ENCODE measurements at places on chromosomes 16 and 17. TPM values are rescaled to one million over a fixed set of nuclear protein-coding genes. Genes with fewer than 3 reads are reported as not detected.

DNA sequence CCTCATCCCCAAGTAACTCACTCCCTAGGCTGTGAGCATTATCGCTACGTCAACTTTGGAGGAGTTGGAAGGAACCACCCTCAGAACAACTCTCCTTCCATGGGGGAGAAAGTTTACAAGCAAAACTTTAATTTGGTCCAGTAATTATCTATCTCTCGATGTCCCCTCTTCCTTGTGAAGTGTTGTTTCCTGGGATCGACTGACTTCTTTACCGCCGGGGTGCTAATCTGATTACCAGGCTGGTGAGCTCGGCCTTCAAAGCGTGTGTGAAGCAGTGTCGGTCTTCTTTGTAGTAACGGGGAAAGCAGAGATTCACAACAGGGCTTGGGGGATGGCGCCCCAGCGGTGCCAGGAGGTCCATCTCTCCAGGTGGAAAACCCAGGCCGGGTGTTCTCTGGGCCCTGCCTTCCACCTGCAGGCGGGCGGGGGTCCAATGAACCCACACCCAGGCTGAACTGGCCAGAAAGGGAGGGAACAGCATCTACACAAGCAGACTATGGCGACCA lies 14.5 kb upstream of the FOXF1 start:
- DNase-seq, result no peak

Gene KRTAP17-1
- not detected for total RNA-seq

Gene MT3
- total RNA-seq, result not detected

Gene OR4D1
- total RNA-seq, result 0.81 TPM

Gene ARHGAP44
- total RNA-seq, result 0.27 TPM

Gene ACLY
- total RNA-seq, result 83.7 TPM

Gene UBALD1
- 30.4 TPM for total RNA-seq

Gene FOXJ1
- total RNA-seq, result 4.6 TPM

Gene CSH1
- total RNA-seq, result not detected

Gene ZC3H7A
- total RNA-seq, result 24.5 TPM

All from hematopoietic multipotent progenitor cell (in vitro differentiated cells).